ENCODE measurements at places on chromosomes 13 and 19.

GRCh38 chr19:2173767-2174577, 10.2 kb downstream of the DOT1L start:
- no peak for DNase-seq

DNA sequence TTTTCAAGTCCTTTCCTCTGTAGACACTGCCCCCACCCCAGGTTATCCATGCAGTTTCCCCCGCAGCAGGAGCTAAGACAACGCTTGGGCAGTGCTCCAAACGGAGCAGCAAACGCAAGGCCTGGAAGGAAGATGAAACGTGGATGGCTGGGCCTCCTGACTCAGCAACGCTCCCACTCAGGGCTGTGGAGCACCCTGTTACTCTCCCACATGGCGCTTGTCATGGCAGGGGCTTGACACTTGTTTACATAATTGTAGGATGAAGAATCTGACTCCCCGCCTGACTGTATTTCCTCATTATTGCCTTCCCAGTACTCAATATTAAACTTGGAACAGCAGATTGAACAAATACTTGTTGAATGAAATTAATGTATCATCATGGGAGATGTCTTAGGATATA, 799 bp upstream of the C1QTNF9B start:
- DNase-seq = no peak

DNA sequence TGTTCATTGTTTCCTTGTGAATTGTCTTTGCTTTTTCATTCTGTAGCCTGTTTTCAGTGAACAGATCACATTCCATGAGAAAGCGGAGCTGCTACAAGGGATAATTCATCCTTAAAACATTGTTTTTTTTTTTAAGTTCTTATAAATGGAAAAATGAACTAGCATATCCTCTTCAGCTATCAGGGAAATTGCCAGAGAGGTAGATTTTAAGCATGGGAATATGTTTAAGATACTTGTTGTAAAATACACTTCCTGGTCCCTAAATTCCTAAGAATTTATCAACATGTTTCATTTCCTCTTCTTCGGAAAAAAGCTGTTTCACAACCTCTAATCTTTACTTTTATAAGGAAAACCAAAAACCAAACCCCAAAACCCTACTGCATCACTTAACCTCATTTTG, 238.0 kb downstream of the POSTN start:
- DNase-seq = no peak

DNA sequence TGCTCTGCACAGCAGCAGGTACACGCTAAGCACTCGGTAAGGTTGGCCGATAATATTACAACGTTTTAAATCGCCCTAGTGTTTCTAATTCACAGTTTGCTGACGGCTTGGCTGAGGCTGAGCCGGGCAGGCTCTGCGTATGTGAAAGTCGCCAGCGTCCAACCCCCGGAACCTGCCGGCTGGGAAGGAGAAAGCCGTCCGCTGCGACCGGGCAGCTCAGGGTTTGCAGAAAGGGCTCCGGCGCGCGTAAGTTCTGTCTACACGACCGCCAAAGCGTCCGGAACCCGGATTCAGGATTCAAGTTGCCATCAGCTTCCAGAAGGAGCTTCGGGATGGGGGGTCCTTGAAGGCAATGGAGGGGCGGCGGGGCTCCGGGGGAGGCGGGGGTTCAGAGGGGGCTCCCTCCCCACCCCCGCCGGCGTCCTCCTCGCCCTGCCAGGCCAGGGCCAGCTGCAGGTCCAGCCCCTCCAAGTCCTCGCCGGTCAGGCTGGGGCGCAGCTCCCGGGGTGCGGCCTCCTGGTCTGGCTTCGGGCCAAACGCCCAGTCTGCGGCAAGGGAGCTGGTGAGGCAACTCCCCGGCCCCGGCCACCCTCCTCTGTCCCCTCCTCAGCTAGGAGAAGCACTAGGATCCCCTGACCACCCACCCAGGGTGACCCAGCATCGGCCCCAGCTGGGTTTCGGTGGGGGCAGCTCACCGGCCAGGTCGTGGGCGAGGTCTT, 575 bp downstream of the SMIM44 start:
- DNase-seq = no peak

GRCh38 chr13:72004784-72005374, 137.9 kb upstream of the DACH1 start:
- DNase-seq = no peak

DNA sequence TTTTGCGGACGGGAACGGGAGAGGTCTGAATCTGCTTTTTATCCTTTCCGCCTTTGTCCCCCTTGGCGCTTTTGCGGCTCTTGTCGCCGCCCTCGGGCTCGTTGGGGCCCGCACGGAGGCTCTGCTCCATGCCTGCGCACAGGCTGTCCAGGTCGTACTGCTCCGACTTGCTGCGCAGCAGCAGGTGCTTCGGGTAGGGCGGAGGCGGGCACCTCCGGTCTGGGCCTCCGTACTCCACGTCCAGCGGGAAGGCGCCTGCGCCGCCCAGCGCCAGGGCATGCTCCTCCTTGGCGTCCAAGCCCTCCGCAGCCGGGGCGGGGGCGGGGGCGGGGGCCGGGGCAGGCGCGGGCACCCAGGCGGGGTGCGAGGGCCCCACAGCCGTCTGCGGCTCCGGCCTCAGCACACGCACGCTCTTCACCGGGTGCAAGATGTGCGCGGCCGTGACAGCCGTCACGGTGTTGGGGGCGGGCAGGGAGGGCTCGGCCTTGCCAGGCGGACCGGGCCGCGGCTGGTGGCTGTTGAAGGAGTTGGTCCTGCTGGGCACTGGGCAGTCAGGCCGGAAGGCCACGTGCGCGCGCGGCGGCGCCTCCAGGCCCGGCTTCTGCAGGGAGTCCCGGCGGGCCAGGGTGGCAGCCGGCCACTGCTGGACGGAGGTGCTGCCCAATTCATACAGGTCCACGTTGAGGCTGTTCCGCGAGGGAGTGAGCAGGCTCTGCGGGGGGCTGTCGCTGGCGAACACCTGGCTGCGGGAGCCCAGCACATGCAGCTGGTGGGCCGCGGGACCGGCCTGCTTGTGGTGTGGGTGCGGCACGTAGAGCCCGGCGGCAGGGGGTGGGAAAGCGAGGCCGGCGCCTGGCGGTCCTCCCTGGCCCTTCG, 73.1 kb downstream of the LATS2 start:
- DNase-seq = no peak

DNA sequence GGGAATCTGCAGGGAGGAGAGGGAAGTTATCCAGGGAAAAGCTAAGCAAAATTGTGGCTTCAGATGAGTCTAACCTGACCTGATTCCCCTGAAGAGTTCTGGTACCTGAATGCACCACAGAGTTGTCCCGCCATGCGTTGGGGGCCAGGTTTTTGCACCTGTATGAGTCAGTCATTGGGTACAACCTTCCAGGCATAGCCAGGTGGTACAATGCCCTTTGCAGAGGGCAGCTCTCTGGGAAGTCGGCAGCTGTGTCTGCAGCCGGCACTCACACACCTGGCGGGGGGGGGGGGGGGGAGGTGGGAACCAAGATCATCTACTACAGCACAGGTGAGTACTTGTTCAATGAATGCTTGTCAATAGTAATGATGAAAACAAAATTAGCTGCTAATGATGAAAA, 52.5 kb upstream of the GTF3A start:
- DNase-seq = no peak

DNA sequence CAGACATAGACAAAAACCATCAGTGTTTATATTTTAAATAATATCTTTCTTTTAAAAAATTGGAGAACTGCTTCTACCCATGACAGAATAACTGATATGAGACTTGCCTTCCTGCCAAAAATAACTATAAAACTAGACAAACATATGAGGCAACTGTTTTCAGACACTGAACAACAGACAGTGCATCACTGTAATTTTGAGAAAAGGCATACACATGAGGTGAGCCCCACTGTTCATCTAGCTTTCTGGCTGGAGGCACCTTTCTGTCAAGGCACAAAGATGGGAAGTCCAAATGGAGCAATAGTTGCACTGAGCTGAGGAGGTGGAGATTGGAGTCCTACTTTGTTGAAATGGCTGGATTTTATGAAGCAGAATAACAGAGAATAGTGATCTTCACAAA, 71.9 kb upstream of the ZNF507 start:
- no peak for DNase-seq

DNA sequence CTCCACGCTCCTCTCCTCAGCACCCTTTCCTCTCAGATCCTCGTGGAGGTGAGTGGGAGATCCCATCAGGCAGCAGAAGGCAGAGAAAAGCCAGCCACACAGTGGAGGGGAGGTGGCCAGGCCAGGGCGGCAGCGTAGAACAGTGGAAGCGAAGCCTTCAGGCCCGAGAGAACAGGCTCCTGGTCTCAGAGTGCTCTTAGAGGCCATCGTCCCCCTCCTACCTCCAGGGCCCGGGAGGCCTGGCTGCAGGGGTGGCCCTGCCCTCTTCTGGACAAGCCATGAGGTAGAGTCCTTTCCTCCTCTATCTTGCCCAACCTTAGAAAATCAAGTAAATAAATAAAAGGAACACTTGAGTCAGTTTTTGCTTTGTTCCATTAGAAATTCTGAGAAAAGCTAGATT, 202.0 kb downstream of the KATNAL1 start:
- no peak for DNase-seq

GRCh38 chr19:12994701-12995595, at the start of gene NFIX:
NFIX (plus strand) TSS chr19:12995475; CDS start chr19:12995838, 363 bp downstream.
- no peak for DNase-seq

DNA sequence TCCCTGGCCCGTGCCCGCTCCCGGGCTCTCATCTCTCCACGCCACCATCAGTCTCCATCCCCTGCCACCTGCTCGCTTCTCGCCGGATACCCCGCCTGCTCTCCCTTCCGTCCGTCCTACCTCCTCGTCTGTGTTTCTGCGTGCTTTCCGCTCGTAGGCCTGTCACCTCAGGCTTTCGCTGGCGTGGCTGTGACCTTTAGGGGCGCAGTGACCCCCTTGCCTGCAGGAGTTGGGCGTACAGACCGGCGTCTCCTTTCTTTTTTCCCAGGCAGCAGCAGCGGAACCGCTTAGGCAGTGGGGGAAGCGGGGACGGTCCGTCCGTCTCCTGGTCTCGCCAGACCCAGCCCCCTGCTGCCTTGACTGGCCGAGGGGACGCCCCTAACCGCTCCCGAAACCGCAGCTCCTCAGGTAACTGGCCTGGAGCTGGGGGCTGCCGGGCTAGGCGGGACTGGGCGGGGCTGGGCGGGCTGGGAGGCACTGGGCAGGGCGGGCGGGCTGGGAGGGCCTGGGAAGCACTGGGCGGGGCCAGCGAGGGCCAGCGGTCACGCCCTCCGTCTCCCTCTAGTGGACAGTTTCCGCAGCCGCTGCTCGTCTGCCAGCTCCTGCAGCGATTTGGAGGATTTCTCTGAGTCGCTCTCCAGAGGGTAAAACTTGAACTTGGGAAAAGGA, 6.3 kb downstream of the PGLYRP1 start:
- peak; percentile 84 for DNase-seq

DNA sequence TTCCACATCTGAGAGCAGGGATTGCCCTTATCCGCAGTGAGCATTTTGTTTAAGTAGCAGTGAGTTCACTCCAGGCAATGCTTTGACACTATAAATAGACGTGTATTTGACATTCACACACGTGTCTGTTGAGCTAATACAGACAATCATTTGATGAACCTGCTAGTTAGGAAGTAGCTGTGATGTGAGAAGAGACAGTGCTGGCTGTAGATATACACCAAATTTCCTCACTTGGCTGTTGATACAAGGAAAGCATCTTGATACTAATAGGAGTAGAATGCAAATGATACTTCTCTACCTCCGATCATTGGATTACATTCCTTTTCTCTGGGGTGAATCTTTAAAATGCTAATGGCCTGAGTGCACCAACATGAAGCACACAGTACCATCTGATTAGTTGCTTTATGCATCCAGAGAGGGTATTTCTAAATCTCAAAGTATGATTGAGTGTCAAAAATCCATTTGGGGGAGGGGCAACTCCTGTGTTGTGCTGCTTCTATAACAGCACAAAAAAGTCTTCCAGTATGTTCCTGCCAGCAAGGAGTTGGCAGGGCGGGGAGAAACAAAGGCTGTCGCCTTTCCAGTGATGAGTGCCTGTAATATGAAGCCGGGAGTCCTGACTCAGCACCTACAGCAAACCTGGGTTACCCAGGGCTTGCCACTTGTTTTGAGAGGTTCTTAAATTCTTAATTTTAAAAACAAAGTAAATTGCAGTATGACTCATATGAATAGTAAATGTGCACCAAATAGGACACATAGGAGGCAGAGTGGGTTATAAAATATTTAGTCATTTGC, 7.0 kb downstream of the CUL4A start:
- DNase-seq = no peak

GRCh38 chr13:113196970-113197737, 11.3 kb downstream of the PCID2 start:
- DNase-seq = no peak

GRCh38 chr19:57599377-57599760, 316 bp upstream of the ZNF530 start:
- DNase-seq = no peak

DNA sequence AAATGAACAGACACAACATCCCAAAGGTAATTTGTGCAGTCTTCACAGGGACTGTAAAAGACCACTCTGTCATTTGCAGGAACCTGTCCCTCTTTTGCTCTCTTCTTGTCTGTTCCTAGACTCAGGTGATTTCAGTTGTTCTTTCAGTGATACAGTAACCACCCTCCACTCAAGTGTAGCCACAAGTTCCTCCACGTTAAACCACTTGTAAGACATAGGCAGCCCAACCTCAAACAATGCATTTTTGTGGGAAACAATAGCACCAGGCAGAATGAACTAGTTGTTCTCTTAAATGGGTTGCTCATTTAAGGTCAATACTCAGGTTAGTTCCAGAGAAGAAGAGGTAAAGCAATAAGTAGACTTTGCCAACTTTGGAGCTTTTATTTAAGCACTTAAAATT, 359.4 kb downstream of the MZT1 start:
- DNase-seq = no peak

- DNase-seq = no peak
These were observed 977 bp upstream of the IL17D start for GRCh38 chr13:20702530-20702914.

GRCh38 chr13:79867254-79867653, 386.3 kb downstream of the NDFIP2 start:
- DNase-seq = no peak

- DNase-seq = no peak
These were observed 35.8 kb downstream of the ATP12A start for GRCh38 chr13:24716011-24716410.

- no peak for DNase-seq
These were observed 445.9 kb downstream of the ZNF536 start for GRCh38 chr19:30817965-30818567.

DNA sequence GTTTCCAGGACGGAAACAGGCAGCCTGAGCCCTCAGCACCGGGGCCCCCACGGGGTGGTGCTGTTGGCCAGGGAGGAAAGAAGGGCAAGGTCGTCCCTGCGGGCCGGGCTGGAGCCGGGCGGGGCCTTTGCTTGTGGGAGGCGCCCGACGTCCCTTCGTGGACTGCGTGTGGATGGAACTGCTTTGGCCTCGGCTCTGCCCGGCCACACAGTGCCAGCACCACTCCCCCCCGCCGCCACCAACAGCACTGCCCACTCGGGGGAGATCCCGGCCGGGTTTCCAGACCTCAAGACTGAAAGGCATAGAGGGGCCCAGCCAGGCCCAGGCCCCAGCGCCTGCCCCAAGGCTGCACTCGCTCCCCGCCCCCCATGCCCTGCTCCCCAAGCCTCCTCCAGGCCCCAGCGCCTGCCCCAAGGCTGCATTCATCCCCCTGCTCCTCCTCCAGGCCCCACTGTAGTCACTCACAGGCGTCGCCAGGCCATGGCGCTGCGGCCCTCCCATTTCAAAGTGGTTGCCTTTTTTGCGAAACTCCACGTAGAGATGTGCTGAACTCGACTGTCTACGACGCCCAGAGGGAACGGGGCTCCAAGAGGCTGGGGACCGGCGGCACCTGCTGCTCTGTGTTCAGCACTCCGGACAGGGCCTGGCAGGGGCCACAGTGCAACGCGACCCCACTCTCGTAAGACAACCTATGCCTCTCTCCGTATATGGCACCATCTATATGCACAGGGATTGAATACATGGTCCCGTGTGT, 22.5 kb downstream of the C13orf46 start:
- peak; percentile 61 for DNase-seq

Measured in A549 (cell line).